ENCODE measurements at places on chromosomes 4 and X. TPM values are rescaled to one million over a fixed set of nuclear protein-coding genes. Genes with fewer than 3 reads are reported as not detected.

Gene LRRC66
- total RNA-seq, result 0.42 TPM

Gene XKRX
- 2.3 TPM for total RNA-seq

Gene PCYT1B
- not detected for total RNA-seq

Gene MAPK10
- not detected for total RNA-seq

Gene BBS12
- total RNA-seq, result 2.4 TPM

Gene HPGDS
- total RNA-seq, result not detected

Gene GLOD5
- not detected for total RNA-seq

Gene MOB1B
- 16.0 TPM for total RNA-seq

Gene NAA11
- not detected for total RNA-seq

Gene CAPN6
- total RNA-seq, result not detected

Gene ASB12
- 0.29 TPM for total RNA-seq

Gene ZAR1
- total RNA-seq, result not detected

Gene PDZD4
- total RNA-seq, result 0.31 TPM

Gene KLF3
- total RNA-seq, result 124 TPM

Gene NAA10
- total RNA-seq, result 80.8 TPM

Gene SPANXA1
- total RNA-seq, result not detected

Gene SMC1A
- total RNA-seq, result 68.0 TPM

Gene PDE6B
- 24.7 TPM for total RNA-seq

Gene POU4F2
- total RNA-seq, result not detected

Gene TSC22D3
- 196 TPM for total RNA-seq

Gene RHOXF1
- total RNA-seq, result 1.6 TPM

Gene C4orf51
- total RNA-seq, result not detected

Gene ZNF711
- 2.1 TPM for total RNA-seq

Gene CLDN34
- total RNA-seq, result not detected

Gene CNGA1
- not detected for total RNA-seq

Gene DMRTC1
- total RNA-seq, result 1.2 TPM

Gene CCDC120
- total RNA-seq, result 12.9 TPM
